ENCODE measurements at places on chromosomes 16 and 17. TPM values are rescaled to one million over a fixed set of nuclear protein-coding genes. Genes with fewer than 3 reads are reported as not detected.

FBXW10B gene
- 4.6 TPM for total RNA-seq

SLC52A1 gene
- total RNA-seq: not detected

PYDC1 gene
- total RNA-seq: not detected

TPSAB1 gene
- total RNA-seq: not detected

PDILT gene
- not detected for total RNA-seq

IL17C gene
- not detected for total RNA-seq

ABCC11 gene
- total RNA-seq: not detected

KRT20 gene
- total RNA-seq: not detected

DOC2B gene
- total RNA-seq: not detected

TAC4 gene
- not detected for total RNA-seq

MIF4GD gene
- total RNA-seq: 41.6 TPM

BTBD17 gene
- not detected for total RNA-seq

DPEP2 gene
- total RNA-seq: not detected

KRT24 gene
- not detected for total RNA-seq

ZNF385C gene
- not detected for total RNA-seq

ANKRD40CL gene
- total RNA-seq: not detected

SSTR5 gene
- total RNA-seq: not detected

AATK gene
- 0.08 TPM for total RNA-seq

DRG2 gene
- total RNA-seq: 46.6 TPM

ANKRD13B gene
- total RNA-seq: 3.8 TPM

PRSS8 gene
- total RNA-seq: 0.04 TPM

C16orf54 gene
- 3.5 TPM for total RNA-seq

ABCA10 gene
- total RNA-seq: 1.8 TPM

DNAI2 gene
- not detected for total RNA-seq

EVPLL gene
- 0.35 TPM for total RNA-seq

NUPR1 gene
- 52.0 TPM for total RNA-seq

NECAB2 gene
- total RNA-seq: 0.52 TPM

AOC3 gene
- 0.04 TPM for total RNA-seq

NDUFB10 gene
- 447 TPM for total RNA-seq

STXBP4 gene
- total RNA-seq: 19.4 TPM

SDR42E1 gene
- not detected for total RNA-seq

MPV17L gene
- total RNA-seq: not detected

NOXO1 gene
- not detected for total RNA-seq

SP6 gene
- 0.21 TPM for total RNA-seq

FA2H gene
- not detected for total RNA-seq

PYY gene
- 0.17 TPM for total RNA-seq

RHOT2 gene
- 6.5 TPM for total RNA-seq

RFFL gene
- total RNA-seq: 20.7 TPM

Data from H4 (cell line).